Hematopoietic multipotent progenitor cell (in vitro differentiated cells): ENCODE measurements at places on chromosomes 3 and 15. TPM values are rescaled to one million over a fixed set of nuclear protein-coding genes. Genes with fewer than 3 reads are reported as not detected.
A peak's percentile ranks its signal among the peaks of the same experiment; 100 is the strongest.

- DNase-seq, result no peak
These were observed 101.3 kb downstream of the DPH6 start for GRCh38 chr15:35444557-35445204.

GRCh38 chr15:29825227-29825626 is 3.0 kb upstream of the TJP1 start:
- no peak for DNase-seq

DNA sequence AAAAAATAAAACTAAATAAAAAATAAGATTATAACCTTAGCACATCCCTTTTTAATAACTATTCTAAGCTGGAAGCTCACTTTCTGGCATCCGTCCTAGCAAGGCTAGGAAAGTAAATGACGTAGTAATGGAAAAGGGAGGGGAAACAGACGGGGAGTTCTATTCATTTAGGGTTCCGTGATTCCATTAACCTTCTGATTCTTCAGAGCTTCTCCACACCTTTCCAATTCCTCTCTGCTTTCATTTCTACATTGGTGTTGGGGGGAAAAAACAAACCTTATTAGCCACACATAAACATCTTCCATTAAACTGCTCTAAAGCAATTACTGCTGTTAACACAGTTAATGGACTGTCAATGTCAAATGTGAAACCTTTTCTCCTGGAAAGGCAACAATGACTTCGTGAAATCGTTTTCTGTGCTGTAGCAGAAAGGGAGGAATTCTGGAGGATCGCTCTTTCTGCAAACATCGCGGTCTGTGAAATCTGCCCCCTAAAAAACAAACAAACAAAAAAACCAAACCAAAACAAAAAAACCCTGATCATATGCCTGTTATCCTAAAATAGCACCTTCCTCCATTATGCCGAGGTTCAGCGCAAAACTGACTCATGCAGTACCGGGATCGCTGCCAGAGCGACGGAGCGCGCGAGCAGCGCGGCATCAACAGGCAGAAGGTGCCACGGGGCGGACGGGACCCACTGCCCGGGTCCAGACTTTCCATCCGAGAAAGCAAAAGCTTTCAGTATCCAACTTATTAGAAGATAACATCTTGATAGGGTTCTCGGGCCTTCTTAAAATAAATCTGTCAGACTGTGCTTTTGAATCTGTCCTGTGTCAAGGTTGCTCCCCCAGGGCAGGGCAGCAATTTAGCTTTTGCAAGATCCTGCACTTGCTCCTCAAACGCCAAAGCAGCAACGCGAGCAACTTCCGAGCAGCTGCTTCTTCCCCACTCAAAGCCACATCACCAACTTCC is 156.2 kb downstream of the FGF12 start:
- no peak for DNase-seq

DNA sequence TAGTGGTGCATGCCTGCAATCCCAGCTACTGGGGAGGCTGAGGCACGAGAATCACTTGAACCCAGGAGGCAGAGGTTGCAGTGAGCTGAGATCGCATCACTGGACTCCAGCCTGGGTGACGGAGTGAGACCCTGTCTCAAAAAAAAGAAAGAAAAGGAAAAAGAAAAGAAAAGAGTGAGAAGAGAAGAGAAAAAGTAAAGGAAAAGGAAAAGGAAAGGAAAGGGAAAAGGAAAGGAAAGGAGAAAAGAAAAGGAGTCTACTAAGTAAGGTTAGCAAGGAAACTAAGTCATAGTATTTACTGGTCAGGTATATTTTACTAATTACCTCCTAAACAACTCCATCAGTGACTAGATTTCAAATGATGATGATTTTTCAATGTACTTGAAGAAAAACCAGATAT is 198.3 kb downstream of the VPS13C start:
- DNase-seq, result no peak

GRCh38 chr3:184941408-184941807 is 129.4 kb downstream of the VPS8 start:
- no peak for DNase-seq

DNA sequence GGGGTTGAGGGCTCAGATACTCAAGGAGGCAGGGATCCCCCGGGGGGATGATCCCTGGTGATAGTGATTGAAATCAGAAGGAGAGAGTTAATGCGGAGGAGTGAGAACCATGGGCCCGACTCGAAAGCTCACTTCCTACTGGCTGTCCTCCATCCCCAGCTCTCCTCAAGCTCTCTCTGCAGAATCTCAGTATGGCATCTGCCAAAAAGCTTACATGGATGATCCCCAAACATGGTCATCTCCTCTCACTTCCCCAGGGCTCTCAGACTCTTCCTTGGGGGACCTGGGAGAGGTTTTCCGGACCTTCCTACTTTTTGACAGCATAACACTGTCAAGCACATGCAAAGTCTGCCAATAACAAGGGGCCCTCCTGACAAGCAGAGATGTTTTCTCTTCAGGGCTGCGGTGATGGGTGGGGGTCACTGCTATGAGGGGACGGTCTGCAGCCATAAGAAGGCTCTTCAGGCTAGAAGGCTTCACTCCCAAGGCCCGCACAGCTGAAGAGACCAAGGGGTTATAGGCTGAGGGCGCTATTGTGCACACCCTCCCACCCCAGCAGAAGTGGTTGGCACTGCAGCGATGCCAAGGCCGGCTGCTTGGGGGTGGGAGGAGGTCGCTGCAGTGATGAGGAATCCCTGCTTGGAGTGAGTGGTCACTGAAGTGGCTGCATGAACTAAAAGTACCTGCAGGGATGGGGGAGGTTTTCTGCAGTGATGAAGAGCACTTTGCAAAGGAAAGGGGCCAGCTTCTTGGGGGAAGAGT is 828 bp upstream of the VWA5B2 start:
- DNase-seq, result no peak

DNA sequence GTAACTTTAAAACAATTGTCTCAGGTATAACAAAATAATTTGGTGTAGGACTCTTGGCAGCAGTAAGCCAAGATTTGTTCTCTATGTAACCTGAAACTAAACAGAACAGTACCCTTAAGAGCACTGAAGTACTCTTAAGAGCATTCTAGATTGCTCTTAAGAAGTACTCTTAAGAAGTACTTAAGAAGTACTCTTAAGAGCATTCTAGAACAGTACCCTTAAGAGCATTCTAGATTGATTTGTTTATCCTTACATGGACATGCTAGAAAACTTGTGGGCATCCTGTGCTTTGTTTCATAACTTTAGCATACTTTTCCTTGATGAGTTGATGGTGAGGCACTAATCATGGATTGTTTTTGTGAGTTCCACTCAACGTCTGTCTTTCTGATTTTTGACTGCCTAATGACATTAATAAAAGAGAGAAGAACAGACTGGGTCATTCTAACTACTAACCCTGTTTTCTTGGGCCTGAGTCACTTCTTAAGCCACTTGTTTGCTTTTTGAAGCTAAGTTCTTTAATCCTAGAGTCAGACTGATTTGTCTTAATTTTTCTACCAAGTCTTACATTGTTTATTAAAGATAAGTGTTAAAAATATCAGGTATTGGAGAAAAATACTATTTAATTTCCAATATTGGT is 57.2 kb upstream of the UTS2B start:
- DNase-seq, result no peak

GRCh38 chr3:15023249-15023648 is 41.9 kb downstream of the MRPS25 start:
- DNase-seq, result no peak

- peak; percentile 35 for DNase-seq
These were observed 123.7 kb upstream of the IGSF10 start for GRCh38 chr3:151584566-151584965.

The FEZF2 gene
- not detected for total RNA-seq

DNA sequence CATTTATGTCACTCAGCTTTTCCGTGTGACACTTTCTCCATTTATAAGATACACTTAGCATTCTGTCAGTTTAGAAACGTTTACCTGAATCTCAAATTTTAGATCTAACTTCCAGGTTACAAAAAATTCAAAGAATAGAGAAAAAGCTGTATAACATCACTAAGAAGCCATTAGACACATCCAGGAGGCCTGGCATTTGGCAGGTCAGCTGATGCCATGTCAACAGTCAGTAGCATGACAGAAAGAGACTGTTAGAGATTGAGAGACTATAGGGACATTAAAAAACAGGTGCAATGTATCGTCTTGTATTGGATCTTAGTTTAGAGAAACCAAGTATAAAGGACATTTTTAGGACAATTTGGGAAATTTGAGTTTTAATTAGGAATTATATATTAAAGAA is 53.4 kb upstream of the ATOSA start:
- no peak for DNase-seq

DNA sequence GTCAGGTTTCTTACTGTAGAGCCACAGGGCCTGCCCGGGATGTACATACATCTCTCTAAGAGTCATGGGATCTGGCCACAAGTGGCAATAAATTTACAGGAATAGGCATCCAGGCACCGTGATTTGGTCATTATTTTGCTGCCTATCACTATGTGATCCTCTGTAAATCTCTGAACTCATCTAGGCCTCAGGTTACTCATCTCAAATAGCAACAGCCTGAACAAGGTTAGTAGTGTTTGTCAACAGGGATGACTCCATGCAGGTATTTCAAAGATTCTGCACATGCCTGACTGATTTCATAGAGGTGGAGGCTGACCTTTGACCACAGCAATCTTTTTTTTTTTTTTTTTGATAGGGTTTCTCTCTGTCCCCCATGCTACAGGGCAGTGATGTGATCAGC is 88.8 kb upstream of the TBL1XR1 start:
- DNase-seq, result no peak

DNA sequence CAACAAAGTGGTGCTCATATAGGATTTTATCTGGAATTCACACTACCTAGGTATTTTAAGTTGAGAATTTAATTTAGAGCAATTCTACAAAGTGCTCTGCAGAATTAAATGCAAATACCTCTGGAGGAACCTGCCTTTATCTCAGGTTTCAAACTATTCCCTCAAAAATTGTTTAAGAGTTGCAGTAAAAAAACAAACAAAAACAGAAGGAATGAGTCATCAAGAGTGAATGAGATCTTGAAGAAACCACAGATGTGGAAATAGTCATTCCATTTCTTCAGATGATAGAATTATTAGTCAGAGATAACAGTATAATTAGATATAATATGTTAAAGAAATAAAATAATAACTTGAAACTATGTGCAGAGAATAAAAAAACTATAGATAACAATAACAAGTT is 80.8 kb upstream of the SCN5A start:
- no peak for DNase-seq

GRCh38 chr3:20406611-20407011 is 220.6 kb upstream of the SGO1 start:
- no peak for DNase-seq

DNA sequence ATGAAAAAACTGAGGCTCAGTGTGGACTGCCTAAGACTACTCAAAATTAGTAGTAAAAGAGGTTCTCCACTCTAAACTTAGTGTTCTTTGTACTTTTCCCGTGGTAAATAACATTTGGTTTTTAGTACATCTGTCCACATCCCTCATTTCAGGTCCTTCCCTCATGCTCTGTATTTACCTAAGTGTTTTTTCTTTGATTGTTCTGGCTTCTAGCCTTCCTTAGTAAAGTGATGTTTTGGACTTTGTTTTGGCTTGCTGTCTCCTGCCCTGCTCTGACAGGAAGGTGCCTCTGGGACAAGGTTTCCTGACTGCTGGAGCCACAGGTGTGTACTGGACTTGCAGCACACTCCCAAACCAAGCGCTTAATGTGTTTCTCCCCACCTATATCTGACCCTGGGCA is 29.9 kb upstream of the ALDH1A2 start:
- DNase-seq, result no peak

GRCh38 chr15:69435985-69436384 is 16.6 kb upstream of the RPLP1 start:
- no peak for DNase-seq

- no peak for DNase-seq
These were observed 138.6 kb downstream of the IMPG2 start for GRCh38 chr3:101181801-101182200.

DNA sequence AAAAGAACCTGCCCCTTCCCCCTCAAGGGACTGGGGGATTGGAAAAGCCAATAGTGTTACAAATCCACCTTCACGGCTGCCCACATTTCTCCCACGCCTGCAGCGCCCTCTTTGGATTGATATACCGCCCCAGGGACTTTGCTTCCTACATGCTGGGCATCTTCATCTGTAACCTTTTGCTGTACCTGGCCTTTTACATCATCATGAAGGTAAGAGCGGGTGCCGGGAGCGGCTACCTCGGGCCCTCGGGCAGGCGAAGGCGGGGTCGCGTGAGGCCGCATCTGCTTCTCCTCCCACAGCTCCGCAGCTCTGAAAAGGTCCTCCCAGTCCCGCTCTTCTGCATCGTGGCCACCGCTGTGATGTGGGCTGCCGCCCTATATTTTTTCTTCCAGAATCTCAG is 73.1 kb downstream of the USF3 start:
- DNase-seq, result no peak

- no peak for DNase-seq
These were observed 74.9 kb upstream of the ZNF280D start for GRCh38 chr15:56808160-56808559.

DNA sequence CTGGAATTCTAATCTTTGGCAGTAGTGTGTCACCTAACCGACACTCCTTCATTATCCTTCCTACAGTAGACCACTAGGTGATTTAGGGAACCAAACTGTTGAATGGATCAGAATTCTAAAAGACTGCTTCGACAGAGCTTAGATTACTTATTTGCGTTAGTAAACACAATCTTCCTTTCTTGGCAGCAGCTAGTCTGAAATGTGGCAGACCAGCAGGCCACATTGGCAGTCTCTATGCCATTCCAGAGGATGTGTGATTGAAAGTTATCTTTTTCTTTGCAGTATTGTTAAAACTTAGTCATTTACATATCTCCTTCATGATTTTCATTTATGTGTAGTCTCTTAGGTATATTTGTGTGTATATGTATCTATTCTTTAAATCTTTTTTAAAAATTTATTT is 23.6 kb downstream of the MBNL1 start:
- DNase-seq, result no peak

DNA sequence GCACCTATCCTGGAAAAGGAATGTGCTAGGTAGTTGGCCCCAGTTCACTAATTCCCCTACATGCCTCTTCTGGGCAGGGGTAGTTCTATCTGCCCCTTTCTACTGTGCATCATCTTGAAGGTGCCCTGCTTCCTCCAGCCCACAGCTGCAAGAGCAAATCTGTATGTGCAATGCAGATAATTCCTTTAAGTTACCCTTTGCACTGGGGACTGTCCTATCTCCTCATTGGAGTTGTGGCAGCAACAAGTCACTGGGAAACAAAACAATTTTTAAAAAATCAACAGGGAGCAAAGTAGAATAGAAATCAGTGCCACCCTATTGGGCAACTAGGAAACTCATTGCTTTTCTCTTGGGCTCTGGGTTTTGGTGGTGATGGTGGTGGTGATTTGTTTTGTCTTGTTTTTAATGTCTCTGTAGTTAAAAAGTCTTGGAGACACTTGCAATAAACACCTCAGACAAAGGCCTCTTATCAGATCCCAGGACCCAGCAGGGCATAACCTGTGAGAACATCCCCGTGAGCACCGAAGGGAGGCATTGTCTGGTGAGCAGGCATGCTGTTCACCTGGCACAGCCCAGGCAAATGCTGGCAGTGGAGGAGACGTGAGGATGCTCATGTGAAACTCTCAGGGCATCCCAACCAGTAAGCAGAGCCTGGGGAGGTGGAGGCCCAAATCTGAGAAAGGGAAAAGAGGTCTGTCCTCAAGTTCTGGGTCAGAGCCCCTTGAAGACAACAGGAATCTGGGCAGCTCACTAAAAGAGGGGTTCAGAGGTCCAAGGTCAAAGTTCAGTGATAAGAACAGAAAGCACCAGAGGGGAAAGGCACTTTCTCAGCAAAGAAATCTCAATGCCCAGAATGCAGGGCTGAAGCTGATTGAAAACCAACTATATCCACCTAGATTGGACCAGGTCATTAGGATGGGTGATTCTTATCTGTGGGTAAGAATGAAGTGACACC is 27.9 kb downstream of the C2CD4B start:
- no peak for DNase-seq

The CFAP20DC gene
- total RNA-seq, result 1.1 TPM
